Progenitor cell of endocrine pancreas (in vitro differentiated cells): ENCODE measurements at places on chromosomes 5 and 9. TPM values are rescaled to one million over a fixed set of nuclear protein-coding genes. Genes with fewer than 3 reads are reported as not detected.
A peak's percentile ranks its signal among the peaks of the same experiment; 100 is the strongest.

DNA sequence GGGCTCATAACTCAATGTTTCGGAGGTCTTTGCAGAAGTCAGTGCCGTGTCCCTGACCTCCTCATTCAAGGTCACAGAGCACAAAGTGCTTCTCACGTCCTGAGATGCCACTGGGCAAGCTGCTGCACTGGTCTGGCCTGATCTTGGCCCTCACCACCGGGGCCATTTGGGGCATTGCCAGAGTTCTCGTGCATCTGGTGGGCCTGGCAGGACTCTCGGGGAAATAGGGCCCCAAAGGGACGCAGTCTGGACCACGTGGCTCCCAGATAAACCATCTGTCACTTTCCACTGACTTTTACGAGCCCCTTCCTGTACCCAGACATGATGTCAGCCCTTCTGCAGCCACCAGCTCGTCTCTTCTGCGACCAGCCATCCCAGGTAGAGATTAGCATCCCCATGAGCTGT is 54.8 kb downstream of the HRH2 start:
- H3K4me1 ChIP-seq: no peaks in the 10 kb centered on the region
- no peak overlapping the region for H3K4me3 ChIP-seq
- no peak for DNase-seq
- H3K27ac ChIP-seq: no peak overlapping the region
- peaks cover 14% of the 10 kb centered on the region for H3K36me3 ChIP-seq

DNA sequence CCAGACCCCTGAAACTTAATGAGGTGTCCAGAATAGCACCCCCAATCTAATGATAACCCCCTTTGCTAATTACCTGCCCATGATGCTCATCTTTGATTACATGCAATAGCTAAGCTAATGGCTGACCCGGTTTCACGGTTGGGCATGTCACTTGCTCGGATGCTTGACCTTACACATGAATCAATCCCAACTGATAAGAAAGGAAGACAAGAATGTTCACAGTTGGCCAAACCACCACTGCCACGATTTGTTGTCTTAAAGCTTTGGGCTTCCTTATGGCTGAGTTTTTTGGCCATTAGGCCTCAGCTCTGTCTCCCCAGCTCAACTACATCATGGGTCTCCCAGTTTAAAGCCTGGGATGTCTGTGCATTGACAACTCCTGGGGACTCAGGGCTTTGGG is 53.1 kb upstream of the TGFBR1 start:
- no peak overlapping the region for H3K4me3 ChIP-seq
- peaks cover 20% of the 10 kb centered on the region for H3K4me1 ChIP-seq
- H3K36me3 ChIP-seq: no peaks in the 10 kb centered on the region

DNA sequence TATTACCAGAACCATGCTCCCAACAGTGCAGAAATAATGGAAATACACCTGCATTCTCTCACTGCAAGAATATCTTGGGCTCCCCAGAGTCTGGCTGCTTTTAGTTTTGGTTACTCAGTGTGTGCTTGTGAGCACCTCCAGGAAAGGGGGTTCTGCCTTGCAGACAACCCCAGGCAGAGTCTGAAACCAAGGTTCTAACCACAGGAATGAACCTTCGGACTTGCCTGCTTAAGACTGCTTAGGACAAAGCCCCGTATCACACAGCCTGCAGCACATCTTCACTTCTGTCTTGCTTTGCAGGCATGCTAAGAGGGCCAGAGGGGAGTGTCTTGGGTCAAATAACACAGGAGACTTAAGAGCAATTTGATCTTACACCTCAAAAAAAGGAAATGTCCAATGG is 94.8 kb upstream of the SPATA31C2 start:
- H3K4me1 ChIP-seq: peaks cover 10% of the 10 kb centered on the region
- H3K36me3 ChIP-seq: no peaks in the 10 kb centered on the region
- no peak overlapping the region for H3K4me3 ChIP-seq
- no peak for DNase-seq
- H3K27me3 ChIP-seq: no peaks in the 10 kb centered on the region

- H3K36me3 ChIP-seq: peaks cover 2% of the 10 kb centered on the region
- H3K4me1 ChIP-seq: peaks cover 13% of the 10 kb centered on the region
- no peak overlapping the region for H3K27ac ChIP-seq
- no peak for DNase-seq
- no peaks in the 10 kb centered on the region for H3K27me3 ChIP-seq
These were observed 2.3 kb downstream of the SPATA24 start for GRCh38 chr5:139401546-139401945.

GRCh38 chr9:107491081-107492053 is 1.8 kb upstream of the KLF4 start:
- peaks cover under 1% of the 10 kb centered on the region for H3K36me3 ChIP-seq
- peak overlapping the region; percentile 66 for H3K4me3 ChIP-seq
- H3K27ac ChIP-seq: no peak overlapping the region
- H3K4me1 ChIP-seq: peaks cover 13% of the 10 kb centered on the region

DNA sequence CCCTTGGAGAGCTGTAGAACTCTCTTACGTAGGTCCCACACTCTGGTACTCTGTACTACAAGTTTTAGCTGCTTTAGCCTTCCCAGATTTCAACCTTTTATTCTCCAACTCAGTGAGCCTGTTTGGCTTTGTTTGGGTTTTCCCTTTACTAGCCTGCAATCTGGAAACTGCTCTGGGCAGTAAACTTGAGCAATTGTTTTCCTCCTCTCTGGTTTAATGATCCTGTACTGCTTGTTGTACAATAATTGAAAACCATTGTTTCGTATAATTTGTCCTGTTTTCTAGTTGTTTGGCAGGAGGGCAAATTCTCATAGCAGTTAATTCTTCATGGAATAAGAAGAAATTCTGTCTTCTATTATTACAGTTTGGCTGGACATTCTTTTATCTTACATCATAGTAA is 62.8 kb upstream of the TLX3 start:
- DNase-seq: no peak
- H3K27ac ChIP-seq: no peak overlapping the region
- H3K27me3 ChIP-seq: no peaks in the 10 kb centered on the region
- peaks cover 18% of the 10 kb centered on the region for H3K36me3 ChIP-seq
- H3K4me1 ChIP-seq: no peaks in the 10 kb centered on the region

DNA sequence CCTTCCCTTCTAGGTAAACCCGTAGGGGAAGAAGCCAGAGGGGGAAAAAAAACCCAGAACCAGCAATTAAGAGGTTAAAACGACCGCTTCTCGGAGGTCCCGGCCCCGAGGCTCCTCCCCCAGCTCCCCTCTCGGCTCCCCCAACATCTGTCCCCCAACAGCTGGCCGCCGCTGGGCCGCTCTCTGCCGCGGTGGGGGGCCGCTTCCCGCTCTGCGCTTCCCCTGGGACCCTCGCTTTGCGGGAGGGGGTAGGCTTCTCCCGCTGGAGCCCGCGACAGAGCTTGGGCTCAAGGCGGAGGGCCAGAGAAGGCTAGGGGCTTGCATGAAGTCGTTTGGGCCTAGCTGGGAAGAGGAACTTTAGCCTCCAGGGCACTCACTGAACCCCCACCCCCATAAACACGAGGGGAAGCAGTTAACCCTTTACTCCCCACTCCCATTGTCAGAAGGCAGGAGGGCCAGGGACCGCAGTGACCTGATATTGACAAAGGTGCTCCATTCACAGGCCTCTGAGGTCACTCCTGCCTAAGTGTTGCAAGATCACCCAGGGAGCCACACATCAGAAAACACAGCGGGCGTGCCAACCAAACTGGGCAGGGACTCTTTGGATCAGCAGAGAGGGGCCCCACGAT is 7.5 kb downstream of the LHX6 start:
- H3K27me3 ChIP-seq: peaks cover 97% of the 10 kb centered on the region
- H3K27ac ChIP-seq: no peak overlapping the region
- H3K36me3 ChIP-seq: peaks cover under 1% of the 10 kb centered on the region
- peaks cover 10% of the 10 kb centered on the region for H3K4me1 ChIP-seq

DNA sequence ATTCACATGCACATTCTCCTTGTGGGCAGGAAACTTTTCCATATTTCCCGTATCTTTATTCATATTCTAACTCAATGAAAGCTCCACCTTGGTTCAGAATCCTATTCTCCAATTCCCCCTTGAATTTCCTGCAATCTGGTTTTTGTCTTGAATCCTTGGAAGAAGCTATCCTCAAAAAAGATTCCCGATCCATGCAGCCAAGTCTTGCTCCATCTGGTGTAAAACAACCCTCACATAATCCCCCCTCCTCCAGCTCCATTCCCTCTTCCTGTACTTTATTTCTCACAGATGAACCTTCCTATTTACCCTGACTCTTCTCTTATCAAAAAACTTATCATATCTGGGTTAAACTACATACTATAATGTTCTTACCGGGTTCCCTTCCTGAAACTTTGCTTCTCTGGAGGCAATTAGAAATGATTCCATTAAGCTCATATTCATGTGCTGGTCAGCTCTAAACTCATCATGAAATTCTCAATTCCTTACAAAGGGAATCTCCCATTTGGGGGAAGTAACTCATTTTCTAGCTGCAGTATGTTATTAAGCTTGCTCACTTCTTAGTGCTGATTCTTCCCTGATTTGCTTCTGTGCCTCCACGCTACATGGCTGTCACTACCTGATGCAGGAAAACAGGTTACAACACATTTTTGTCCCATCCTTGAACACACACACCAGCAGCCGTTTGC is 81.7 kb downstream of the GNAQ start:
- no peak overlapping the region for H3K4me3 ChIP-seq
- no peaks in the 10 kb centered on the region for H3K27me3 ChIP-seq
- H3K4me1 ChIP-seq: peaks cover 24% of the 10 kb centered on the region
- no peak overlapping the region for H3K27ac ChIP-seq
- no peak for DNase-seq

DNA sequence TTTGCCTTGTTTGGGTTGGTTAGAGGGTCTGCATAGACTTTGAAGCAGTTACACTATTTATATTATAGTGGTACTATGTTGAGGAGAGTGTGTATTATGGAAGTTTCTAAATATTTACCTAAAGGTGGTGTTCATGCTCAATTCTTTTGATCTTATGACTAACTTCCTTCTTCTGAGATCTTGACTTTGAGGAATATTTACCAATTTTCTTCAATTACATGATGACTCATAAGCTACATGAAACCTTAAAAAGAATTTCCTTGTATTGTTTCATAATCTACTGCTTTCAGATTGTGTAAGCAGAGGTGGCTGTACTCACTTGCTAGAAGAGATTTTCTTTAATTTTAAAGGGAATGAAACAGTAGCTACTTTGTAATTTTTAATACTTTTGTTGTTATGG is 276.1 kb downstream of the TAF11L14 start:
- H3K27ac ChIP-seq: no peak overlapping the region
- H3K4me1 ChIP-seq: no peaks in the 10 kb centered on the region
- no peaks in the 10 kb centered on the region for H3K36me3 ChIP-seq
- H3K4me3 ChIP-seq: no peak overlapping the region
- H3K27me3 ChIP-seq: no peaks in the 10 kb centered on the region

GRCh38 chr9:15606643-15607472 is 54.0 kb downstream of the CCDC171 start:
- H3K4me3 ChIP-seq: no peak overlapping the region
- DNase-seq: no peak
- H3K36me3 ChIP-seq: no peaks in the 10 kb centered on the region
- no peaks in the 10 kb centered on the region for H3K27me3 ChIP-seq
- H3K4me1 ChIP-seq: no peaks in the 10 kb centered on the region

- H3K27me3 ChIP-seq: peaks cover 82% of the 10 kb centered on the region
- DNase-seq: no peak
- peaks cover 3% of the 10 kb centered on the region for H3K36me3 ChIP-seq
- no peak overlapping the region for H3K4me3 ChIP-seq
- no peak overlapping the region for H3K27ac ChIP-seq
- peaks cover 9% of the 10 kb centered on the region for H3K4me1 ChIP-seq
These were observed 3.1 kb downstream of the ANXA2R start for GRCh38 chr5:43036856-43037635.

GRCh38 chr5:174446446-174446845 is 277.9 kb upstream of the MSX2 start:
- DNase-seq: no peak
- no peak overlapping the region for H3K4me3 ChIP-seq
- no peaks in the 10 kb centered on the region for H3K36me3 ChIP-seq

GRCh38 chr9:6078382-6079105 is 63.1 kb upstream of the RANBP6 start:
- peak overlapping the region; percentile 86 for H3K27ac ChIP-seq
- H3K27me3 ChIP-seq: no peaks in the 10 kb centered on the region
- peaks cover 24% of the 10 kb centered on the region for H3K4me1 ChIP-seq
- DNase-seq: no peak

DNA sequence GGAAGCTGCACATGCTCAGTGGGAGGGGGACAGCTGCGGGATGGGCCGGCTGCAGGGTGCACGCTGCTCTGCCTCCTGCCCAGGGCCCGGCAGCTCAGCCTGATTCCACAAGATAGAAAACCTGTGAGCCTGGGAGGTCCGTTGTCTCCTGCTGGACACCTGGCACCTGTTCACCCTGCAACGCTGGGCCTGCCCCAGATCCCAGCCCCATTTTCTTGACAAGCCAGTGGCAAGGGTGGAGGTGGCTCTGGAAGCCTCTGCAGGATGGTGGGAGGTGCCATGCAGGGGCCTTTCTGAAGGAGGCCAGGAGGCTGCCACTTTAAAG is 68.1 kb upstream of the RNF130 start:
- H3K27me3 ChIP-seq: peaks cover 23% of the 10 kb centered on the region
- no peak for DNase-seq
- no peaks in the 10 kb centered on the region for H3K36me3 ChIP-seq
- no peak overlapping the region for H3K4me3 ChIP-seq
- H3K4me1 ChIP-seq: no peaks in the 10 kb centered on the region

DNA sequence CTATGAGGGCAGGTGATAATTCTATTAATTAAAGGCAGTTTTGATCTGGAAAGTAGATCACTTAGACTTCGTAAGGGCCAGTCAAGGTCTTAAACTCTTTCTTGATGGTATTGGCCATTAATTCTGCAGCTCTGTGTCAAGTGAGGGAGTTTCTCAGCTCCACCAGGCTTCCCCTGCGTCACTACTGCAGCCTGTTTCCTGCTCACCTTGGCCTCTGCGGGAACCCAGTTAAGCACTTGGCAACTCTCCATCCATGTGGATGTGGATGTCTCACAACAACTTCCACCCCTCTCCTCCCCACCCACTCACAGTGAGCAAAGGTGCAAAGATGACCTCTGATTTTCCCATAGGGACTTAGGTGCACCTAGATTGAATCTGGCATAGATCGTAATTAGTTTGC is 191.6 kb downstream of the PLK2 start:
- peaks cover 2% of the 10 kb centered on the region for H3K4me1 ChIP-seq
- no peaks in the 10 kb centered on the region for H3K36me3 ChIP-seq
- H3K4me3 ChIP-seq: no peak overlapping the region
- DNase-seq: no peak
- H3K27me3 ChIP-seq: no peaks in the 10 kb centered on the region
- H3K27ac ChIP-seq: no peak overlapping the region

- H3K4me3 ChIP-seq: no peak overlapping the region
- H3K27me3 ChIP-seq: no peaks in the 10 kb centered on the region
- H3K4me1 ChIP-seq: peaks cover 5% of the 10 kb centered on the region
- H3K27ac ChIP-seq: no peak overlapping the region
- H3K36me3 ChIP-seq: no peaks in the 10 kb centered on the region
These were observed 274.9 kb downstream of the NR3C1 start for GRCh38 chr5:143128412-143129071.

GRCh38 chr9:69834056-69834455 is 13.4 kb downstream of the CFAP95 start:
- peaks cover 2% of the 10 kb centered on the region for H3K4me1 ChIP-seq
- no peaks in the 10 kb centered on the region for H3K27me3 ChIP-seq
- no peaks in the 10 kb centered on the region for H3K36me3 ChIP-seq
- no peak overlapping the region for H3K27ac ChIP-seq

STING1 gene
- total RNA-seq: 0.53 TPM in 1 of 2 replicates, not detected in the other

KCNIP1 gene
- 17.8 and 18.2 TPM in 2 replicates for total RNA-seq

KIAA0825 gene
- total RNA-seq: 5.8 and 6.3 TPM in 2 replicates

CDX1 gene
- 0.31 and 0.43 TPM in 2 replicates for total RNA-seq

PKD2L2 gene
- not detected in 2 replicates for total RNA-seq
